BE2C (cell line): ENCODE measurements at places on chromosomes 2 and 18.

GRCh38 chr2:107663632-107664031 is 163.1 kb upstream of the RGPD4 start:
- no peak for DNase-seq

GRCh38 chr2:6958616-6959235 is 41.5 kb downstream of the RNF144A start:
- no peak for DNase-seq

DNA sequence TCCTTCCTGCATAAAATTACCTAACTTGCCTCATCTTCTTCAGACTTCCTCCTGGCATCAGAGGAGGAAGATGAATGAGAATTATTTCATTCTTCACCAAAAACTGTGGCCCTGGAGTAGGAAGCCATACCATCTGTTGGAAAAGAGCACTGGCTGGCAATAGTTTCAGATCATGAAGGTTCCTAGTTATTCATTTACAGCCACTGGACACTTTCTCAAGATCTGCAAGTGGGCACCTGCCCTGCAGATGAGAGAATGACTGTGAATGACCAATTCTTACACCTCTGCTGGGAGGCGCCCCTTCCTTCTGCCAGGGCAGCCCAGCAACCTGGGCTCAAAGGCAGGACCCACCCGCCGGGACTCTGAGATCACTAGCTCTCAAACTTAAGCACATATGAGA is 13.0 kb downstream of the DIPK1C start:
- DNase-seq: no peak

DNA sequence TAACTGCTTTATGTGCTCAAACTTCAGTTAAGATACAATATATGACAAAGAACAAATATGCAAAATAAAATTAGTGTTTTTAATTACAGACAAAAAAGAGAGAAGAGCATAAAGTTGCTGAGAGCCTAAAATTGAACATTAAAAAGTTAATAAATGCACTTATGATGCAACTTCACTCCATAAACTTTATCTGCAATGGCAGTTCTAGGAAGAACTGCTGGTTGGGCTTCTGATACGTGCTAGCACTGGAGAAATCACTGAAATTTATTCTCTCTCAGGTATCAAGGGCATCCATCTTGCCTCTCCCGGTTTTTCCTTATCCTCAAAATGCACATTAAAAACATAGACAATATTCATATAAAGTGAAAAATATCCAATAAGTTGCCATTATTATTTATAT is 35.7 kb downstream of the MYO3B start:
- no peak for DNase-seq

GRCh38 chr2:180130403-180130802 is 123.3 kb upstream of the CWC22 start:
- no peak for DNase-seq

DNA sequence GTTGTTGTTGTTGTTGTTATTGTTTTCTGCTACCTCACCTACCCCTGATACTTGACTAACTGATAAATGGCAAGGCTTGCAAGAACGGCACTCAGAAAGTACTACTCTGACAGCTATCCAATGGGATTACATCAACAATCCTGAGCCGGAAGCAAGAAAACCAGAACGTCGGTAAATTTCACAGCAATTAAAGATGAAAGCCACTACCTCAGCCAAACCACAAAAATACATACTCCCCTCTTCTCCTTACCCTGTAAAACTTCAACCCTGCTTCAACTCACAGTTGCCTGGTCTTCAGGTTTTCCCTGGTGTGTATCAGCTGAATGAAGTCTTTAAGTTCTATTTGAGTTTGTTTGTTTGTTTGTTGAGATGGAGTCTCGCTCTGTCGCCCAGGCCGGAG is 293.7 kb upstream of the RND3 start:
- DNase-seq: no peak

- DNase-seq: no peak
Observed at GRCh38 chr2:106137731-106138521, 56.2 kb downstream of the UXS1 start.

DNA sequence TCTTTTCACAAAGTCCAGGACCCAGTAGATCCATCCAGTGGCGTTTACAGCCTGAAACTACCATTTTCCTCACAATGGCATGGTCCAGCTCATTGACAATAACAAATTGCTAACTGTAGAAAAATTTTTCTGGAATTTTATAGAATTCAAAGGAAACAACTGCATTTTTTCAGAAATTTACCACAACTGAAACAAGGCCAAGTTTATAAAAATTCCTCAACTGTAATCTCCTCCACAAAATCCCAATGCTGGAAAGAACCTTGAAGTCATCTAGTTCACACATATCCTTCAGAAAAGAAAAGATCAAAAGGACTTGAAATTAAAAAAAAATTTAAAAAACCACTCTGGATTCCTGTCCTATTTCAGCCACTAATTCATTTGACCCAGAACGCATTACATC is 226.0 kb upstream of the CTAGE1 start:
- no peak for DNase-seq

GRCh38 chr2:177972782-177973181 is 99.8 kb downstream of the PDE11A start:
- DNase-seq: no peak

- DNase-seq: no peak
Observed at GRCh38 chr2:191311-192190, 72.3 kb downstream of the SH3YL1 start.

DNA sequence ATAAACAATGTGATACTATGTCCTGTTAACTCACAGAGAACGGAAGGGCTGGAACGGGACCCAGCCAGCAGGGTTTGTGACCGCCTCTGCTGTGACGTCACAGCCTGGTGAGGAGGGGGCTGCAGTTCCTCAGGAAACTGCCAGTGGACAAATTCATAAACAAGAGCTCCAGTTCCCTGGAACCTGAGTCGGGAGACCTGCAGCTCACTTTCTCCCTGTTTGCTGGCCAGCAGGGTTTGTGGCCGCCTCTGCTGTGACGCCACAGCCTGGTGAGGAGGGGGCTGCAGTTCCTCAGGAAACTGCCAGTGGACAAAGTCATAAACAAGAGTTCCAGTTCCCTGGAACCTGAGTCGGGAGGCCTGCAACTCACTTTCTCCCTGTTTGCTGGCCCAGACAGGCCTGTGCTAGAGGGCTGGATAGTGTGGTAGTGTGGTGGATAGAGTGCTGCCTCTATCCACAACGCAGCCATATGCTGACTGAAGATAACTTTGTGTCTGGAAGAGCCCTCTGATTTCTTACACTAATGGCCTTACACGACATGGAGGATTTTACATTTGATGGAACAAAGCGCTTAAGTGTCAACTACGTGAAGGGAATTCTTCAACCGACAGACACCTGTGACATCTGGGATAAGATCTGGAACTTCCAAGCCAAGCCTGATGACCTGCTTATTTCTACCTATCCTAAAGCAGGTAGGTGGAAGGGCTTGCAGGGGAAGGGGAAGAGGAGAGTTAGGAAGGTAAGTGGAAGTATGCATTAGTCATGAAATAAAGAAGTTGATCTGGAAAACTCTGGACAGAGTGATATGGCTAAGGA is at the start of gene SULT1C4:
TSS of gene SULT1C4 (plus strand) at position 140 of the 816 bp plus-strand sequence. CDS start at position 524, 384 bp downstream.
- DNase-seq: peak; percentile 19

GRCh38 chr2:131011486-131011885 is 81.8 kb downstream of the FAM168B start:
- no peak for DNase-seq

GRCh38 chr18:46688853-46689525 is 32.0 kb upstream of the LOXHD1 start:
- no peak for DNase-seq

DNA sequence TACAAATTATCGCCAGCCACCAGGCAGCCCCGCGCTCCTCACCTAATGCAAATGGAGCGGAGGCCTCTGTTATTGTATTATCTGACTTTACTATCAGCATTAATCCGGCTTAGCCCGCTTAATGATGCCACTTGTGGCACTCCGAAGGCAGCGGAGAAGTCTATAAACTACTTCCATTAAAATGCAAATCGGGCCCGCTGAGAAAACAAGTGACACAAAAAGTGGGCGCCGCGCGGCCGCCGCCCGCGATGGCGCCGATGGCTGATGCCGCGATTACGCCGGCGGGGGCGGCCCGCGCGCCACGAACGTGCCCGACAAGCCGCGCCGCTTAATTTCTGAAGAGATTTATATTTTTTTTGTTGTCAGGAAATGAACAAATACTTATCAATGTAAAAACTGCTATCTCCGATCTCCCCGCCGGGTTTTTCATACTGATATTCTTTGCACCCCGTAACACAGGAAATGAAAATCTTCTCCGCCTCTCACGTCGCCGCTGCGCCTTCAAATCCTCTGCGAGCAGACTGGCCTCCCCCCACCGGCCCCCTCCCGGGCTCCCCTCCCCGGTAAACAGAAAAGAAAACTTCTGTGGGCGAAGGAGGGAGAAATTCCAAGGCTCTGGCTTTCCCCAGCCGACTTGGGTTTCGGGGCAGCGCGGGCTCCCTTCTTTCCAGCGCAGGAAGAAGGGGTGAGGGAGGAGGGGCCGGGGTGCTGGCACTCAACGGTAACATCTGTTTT is 221.8 kb downstream of the INSIG2 start:
- DNase-seq: no peak

- no peak for DNase-seq
Observed at GRCh38 chr2:16765356-16765755, 99.7 kb upstream of the CYRIA start.

GRCh38 chr2:67346718-67347407 is 50.3 kb upstream of the ETAA1 start:
- no peak for DNase-seq

DNA sequence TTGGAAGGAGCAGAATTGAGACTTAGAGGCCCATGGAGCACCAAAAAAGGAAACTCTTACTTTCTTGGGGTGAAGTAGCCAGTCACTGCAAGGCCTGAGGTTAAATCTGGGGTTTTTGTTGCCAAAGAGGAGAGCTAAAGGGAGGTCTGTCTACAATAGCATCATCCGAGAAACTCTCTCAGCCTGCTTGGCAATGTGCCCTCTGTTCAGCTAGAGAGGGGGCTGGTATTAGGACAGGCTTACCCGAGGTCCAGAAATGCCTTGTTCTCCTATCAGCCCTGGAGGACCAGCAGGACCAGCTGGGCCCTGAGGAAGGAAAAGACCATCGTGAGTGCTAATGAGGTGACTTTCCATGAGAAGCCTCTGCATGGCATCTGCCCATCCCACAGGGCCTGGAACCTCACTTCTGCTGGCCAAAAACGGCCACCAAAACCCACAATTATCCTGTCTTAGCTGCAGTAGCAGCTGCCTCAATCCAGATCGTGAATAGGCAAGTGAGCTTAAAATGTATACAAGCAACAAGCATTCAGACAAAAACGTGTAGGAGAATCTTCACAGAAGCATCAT is 61.6 kb downstream of the COL6A3 start:
- DNase-seq: no peak

DNA sequence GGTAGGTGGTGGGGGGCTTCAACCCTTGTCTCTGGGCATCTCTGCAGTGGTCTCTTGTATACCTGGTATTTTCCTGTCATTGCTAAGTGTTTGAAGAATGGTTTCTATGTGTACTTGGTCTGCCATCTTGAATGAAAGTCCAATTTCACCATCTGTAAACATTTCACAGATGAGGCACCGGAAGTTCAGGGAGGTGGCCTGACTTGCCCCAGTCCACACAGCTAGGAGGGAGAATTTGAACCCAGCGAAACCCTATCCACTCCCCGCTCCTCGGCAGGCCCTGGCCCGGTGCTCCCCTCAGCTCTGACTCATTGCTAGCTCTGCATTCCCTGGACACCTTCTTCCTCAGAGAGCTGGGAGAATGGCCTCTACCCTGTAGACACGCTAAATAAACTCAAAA is 30.5 kb downstream of the ZAP70 start:
- no peak for DNase-seq

- no peak for DNase-seq
Observed at GRCh38 chr2:109239720-109240119, 110.7 kb downstream of the SH3RF3 start.

DNA sequence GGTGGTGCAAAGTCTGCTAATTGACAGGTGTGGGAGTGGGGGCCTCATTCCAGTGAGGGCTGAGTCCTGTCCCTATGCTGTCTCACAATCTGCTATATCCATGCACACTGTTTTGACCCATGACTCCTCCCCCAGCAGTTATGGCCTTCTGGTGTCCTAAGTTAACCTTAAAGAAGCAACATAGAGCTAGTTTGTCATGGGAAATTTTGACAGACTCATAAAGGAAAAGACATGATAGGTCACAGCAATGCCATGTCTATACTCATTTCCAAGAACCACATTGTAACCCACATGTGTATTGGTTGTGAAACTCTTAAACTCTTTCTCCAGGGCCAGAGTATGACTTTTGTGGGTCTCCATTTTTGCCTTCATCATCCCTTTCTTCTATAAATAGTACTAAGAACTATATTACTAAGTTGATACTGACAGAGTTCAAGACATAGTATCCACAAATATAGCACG is 78.2 kb upstream of the SLC1A4 start:
- DNase-seq: no peak

DNA sequence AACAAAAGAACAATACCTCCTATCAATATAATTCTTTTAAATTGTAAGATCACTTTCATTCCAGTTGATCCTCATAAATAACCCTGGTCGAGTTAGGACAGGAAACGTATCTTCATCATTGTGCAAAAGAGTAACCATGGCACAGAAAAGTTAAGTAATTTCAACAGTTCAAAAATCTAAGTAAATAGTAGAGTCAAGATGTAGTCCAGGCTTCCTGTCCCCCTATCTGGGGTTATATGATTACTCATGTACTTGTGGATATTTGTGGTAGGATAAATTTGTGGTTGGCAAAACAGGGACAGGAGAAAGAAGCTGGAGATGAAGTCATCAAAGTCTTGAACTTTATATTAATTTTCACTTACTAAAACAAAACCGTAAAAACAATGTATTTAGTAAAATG is 772.6 kb downstream of the TSN start:
- DNase-seq: no peak

DNA sequence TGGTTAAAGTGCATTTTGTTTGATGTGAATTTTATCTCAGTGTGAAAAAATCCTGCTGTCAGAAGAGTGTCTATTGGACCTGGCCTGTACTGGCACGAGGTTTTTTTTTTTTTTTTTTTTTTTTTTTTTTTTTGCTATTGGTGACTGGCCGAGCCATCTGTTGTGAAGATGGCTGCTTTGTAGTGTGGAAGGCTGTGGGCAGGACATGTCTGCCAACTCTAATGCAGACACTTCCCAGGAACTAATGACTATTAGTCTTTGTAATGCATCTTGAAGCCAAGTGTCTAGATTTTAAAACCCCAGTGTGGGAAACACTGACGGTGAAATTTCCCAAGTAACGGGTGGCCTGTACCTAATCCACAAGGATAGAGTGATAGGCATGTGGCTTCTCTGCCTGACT is 34.3 kb downstream of the ZAP70 start:
- DNase-seq: no peak

GRCh38 chr2:227862227-227862740 is 9.1 kb upstream of the DAW1 start:
- DNase-seq: peak; percentile 40

GRCh38 chr18:34358923-34359322 is 134.2 kb upstream of the NOL4 start:
- no peak for DNase-seq

- DNase-seq: no peak
Observed at GRCh38 chr2:29195796-29196195, 80.6 kb downstream of the CLIP4 start.

- no peak for DNase-seq
Observed at GRCh38 chr2:3520591-3520990, 1.3 kb upstream of the ADI1 start.
